Testis (tissue), 5 donors: ENCODE measurements at places on chromosomes 7 and 10. TPM values are rescaled to one million over a fixed set of nuclear protein-coding genes. Genes with fewer than 3 reads are reported as not detected.
A peak's percentile ranks its signal among the peaks of the same experiment; 100 is the strongest.

DIP2C gene
- 30.1 TPM for total RNA-seq

FLNC gene
- total RNA-seq = 14.4 TPM

MRLN gene
- not detected for total RNA-seq

AKR1C1 gene
- 23.2 TPM for total RNA-seq

PLXNA4 gene
- 5.5 TPM for total RNA-seq

- no peaks in the 10 kb centered on the region for H3K4me1 ChIP-seq
- no peak overlapping the region for H3K4me3 ChIP-seq
- DNase-seq = no peak
- no peak overlapping the region for H3K27ac ChIP-seq
- H3K27me3 ChIP-seq = no peaks in the 10 kb centered on the region
These were observed 113.1 kb downstream of the NT5C2 start for GRCh38 chr10:103079946-103080345.

- no peaks in the 10 kb centered on the region for H3K4me1 ChIP-seq
- no peak overlapping the region for H3K27ac ChIP-seq
- H3K36me3 ChIP-seq = no peaks in the 10 kb centered on the region
- H3K4me3 ChIP-seq = no peak overlapping the region
- H3K27me3 ChIP-seq = no peaks in the 10 kb centered on the region
These were observed 69.3 kb downstream of the ADRA2A start for GRCh38 chr10:111146025-111146640.

DNA sequence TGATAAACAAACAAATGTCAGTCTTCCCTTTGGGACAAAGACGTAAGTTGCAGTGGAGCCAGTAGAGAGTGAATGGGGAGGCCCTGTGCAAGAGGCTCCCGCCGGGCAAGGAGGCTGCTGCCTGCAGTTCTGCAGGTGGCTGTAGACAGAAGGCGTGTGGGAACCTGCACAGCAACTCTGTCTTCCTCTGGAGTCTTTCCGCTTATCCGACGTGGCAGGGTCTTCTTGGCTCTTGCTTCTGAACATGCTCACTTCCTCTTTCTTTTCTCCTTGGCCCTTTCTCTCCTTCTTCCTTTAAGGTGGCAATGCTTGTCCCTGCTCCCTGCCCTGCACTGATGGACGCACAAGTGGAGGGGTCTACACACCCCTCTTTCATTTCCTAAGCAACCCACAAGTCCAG lies 122.5 kb downstream of the HIPK2 start:
- DNase-seq = no peak
- H3K4me3 ChIP-seq = no peak overlapping the region

GRCh38 chr7:24778543-24779282 lies 21.4 kb upstream of the GSDME start:
- H3K36me3 ChIP-seq = no peaks in the 10 kb centered on the region
- H3K4me3 ChIP-seq = no peak overlapping the region
- no peak overlapping the region for H3K27ac ChIP-seq
- H3K27me3 ChIP-seq = no peaks in the 10 kb centered on the region
- peak; percentile 24 for DNase-seq
- H3K4me1 ChIP-seq = no peaks in the 10 kb centered on the region

GRCh38 chr10:80480852-80481251 lies 26.7 kb downstream of the TSPAN14 start:
- no peaks in the 10 kb centered on the region for H3K36me3 ChIP-seq
- no peak overlapping the region for H3K27ac ChIP-seq
- no peak overlapping the region for H3K4me3 ChIP-seq
- no peak for DNase-seq

- H3K27ac ChIP-seq = peak overlapping the region; percentile 17
- peaks cover 4% of the 10 kb centered on the region for H3K4me1 ChIP-seq
- peak; percentile 40 for DNase-seq
- H3K27me3 ChIP-seq = no peaks in the 10 kb centered on the region
- H3K4me3 ChIP-seq = no peak overlapping the region
These were observed 26.2 kb downstream of the FAM171A1 start for GRCh38 chr10:15344876-15345285.

- DNase-seq = no peak
- H3K27ac ChIP-seq = no peak overlapping the region
- no peaks in the 10 kb centered on the region for H3K4me1 ChIP-seq
- no peaks in the 10 kb centered on the region for H3K27me3 ChIP-seq
- H3K36me3 ChIP-seq = no peaks in the 10 kb centered on the region
These were observed 280.1 kb downstream of the FRMD4A start for GRCh38 chr10:14050598-14050997.

DNA sequence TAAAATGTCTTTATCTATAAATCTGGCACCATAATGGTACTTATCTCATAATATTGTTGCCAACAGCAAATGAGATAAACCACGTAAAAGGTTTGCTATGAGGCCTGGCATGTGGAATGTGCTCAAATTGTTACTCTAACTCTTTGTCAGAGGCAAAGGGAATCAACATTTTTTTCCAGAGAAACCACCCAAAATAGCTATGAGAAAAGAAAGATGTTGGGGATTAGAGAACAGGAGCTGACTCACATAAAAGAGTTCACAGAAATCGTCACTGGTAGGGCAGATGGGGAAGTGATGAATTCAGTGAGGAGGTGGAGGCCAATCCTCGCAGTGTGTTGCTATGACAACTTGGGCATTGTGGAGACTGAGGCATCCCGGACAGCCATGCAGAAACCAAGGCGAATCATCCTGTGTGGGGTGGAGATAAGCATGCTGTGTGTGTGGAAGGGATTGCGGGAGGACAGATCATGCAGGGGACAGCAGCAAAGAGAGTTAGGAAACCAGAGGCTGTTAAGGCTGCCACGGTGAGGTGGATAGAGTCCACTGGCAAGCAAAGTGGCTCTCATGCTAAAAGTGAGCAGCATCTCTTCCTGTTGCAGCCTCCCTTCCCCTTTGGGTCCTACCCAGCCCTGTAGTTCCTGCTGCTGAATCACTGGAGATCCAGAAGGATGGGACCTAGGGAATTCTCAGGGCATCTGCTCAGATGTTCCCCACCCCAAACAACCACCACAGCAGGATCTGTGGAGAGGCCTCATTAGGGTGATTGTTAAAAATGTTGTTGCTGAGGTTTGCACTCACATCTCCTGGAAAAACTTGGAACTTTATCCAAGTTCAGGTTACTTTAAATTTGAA lies 103.9 kb downstream of the CUBN start:
- H3K4me1 ChIP-seq = peaks cover 19% of the 10 kb centered on the region
- H3K36me3 ChIP-seq = no peaks in the 10 kb centered on the region
- no peak overlapping the region for H3K4me3 ChIP-seq
- H3K27ac ChIP-seq = no peak overlapping the region
- H3K27me3 ChIP-seq = no peaks in the 10 kb centered on the region
- peak; percentile 36 for DNase-seq

DNA sequence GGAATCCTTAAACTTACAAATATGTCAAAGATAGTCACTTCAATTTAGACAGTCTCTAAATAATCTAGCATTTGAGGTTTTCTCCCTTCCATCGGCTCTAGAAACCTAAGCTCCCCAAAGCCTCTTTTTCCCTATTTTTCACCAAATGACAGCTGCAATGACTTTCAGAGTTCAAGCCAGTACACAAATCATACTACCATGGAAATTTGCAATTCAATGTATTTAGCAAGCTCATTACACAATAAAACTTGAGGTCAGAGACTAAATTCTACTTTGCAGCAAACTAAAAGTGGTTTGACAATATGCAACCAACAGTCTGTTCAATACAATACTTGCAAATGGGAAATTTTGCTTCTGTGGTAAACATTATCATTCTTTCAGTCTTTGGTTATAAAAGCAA lies 80.3 kb downstream of the SKIDA1 start:
- no peaks in the 10 kb centered on the region for H3K4me1 ChIP-seq
- H3K4me3 ChIP-seq = no peak overlapping the region
- H3K27ac ChIP-seq = no peak overlapping the region
- DNase-seq = no peak
- no peaks in the 10 kb centered on the region for H3K27me3 ChIP-seq
- H3K36me3 ChIP-seq = no peaks in the 10 kb centered on the region

GRCh38 chr10:95508730-95509129 lies 52.4 kb downstream of the SORBS1 start:
- H3K27ac ChIP-seq = peak overlapping the region; percentile 75
- H3K36me3 ChIP-seq = no peaks in the 10 kb centered on the region
- H3K27me3 ChIP-seq = no peaks in the 10 kb centered on the region
- peak; percentile 18 for DNase-seq
- peaks cover 38% of the 10 kb centered on the region for H3K4me1 ChIP-seq

DNA sequence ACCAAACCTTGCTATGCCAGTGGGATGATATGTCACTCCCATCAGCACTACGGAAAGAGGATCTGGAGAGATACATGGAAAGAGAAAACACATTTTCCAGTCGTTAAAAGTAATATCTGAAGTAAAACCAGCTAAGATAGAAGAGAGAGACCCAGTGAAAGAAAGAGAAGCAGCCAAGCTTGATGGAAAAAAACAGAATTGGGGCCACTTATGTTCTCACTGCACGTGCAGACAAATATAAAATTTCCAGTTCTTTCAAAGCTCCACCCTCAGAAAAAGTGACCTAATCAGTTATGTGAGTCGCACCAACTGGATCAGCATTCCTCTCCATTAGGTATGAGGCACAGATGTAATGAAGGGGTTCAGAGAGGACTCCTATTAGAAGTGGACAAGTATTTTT lies 266.1 kb downstream of the MTERF1 start:
- no peaks in the 10 kb centered on the region for H3K36me3 ChIP-seq
- DNase-seq = no peak
- H3K27me3 ChIP-seq = no peaks in the 10 kb centered on the region

- no peak overlapping the region for H3K27ac ChIP-seq
- no peaks in the 10 kb centered on the region for H3K27me3 ChIP-seq
- H3K36me3 ChIP-seq = no peaks in the 10 kb centered on the region
- no peaks in the 10 kb centered on the region for H3K4me1 ChIP-seq
These were observed 24.0 kb downstream of the NPC1L1 start for GRCh38 chr7:44517175-44517574.

DNA sequence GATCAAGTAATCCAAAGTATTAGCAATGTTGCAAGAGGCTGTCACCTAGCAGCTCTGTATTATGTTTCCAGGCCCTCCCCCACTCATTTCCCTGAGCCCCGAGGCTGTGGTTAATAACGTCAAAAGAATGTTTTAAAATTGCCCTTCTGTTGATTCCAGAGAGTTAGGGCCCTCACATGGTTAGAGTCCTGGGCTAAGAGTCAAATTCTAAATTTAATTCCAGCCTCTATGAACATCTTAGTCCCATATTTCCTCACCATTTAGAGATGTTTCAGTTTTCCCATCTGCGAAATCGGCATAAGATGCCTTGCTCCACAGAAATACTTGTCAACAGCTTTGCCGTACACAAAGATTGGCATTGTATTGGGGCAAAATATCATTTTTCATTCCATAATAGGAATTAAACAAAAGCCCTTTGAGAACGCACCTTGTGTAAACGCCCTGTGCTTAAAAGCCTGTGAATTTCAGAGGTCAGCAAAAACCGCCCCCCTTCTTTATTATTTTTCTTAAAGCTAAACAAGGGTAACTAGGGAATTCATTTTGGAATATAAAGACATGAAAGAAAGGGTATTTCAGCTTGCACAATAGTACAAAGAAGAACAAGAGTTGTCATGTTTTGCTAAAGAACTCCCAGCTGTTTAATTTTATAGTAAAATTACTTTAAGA lies 135.8 kb downstream of the ARID5B start:
- H3K27me3 ChIP-seq = no peaks in the 10 kb centered on the region
- DNase-seq = no peak
- H3K27ac ChIP-seq = no peak overlapping the region
- H3K36me3 ChIP-seq = no peaks in the 10 kb centered on the region
- peaks cover 8% of the 10 kb centered on the region for H3K4me1 ChIP-seq
- H3K4me3 ChIP-seq = no peak overlapping the region

DNA sequence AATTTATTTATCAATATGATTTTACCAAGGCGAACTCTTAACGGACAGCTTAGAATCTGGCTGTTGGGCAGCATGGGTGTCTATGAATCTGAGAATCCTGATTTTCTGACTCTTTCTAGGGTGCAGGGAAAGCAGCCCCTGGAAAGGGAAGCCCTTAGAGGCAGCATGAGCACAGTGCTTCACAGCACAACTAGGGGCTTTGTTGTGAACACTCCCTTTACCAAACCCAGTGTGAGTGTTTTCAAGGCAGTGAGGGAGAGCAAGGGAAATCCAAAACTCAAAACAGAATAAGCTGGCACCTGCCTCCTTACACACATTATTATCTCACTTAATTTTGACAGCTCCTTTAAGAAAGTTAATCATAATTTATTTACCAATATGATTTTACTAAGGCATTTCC lies 116.3 kb upstream of the CSTF2T start:
- H3K36me3 ChIP-seq = no peaks in the 10 kb centered on the region
- DNase-seq = no peak
- no peaks in the 10 kb centered on the region for H3K4me1 ChIP-seq
- no peaks in the 10 kb centered on the region for H3K27me3 ChIP-seq
- H3K4me3 ChIP-seq = no peak overlapping the region

DNA sequence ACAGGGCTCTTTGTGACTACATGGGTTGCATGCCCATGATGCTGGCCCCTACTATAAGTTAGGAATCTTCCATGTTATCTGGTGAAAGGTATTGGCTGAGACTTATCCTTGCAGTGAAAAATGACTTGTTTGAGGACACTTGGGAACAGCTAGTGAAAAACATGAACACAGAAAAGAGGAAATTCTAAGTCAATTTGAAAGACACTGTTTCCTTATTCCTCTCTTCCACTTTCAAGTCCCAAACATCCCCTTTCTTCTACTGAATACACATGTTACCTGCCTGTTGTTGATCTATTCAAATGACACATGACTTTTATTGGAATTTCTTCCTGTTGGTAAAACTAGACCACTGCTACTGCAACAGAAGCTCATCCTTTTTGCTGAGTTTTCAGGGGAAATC lies 29.5 kb upstream of the PRKCQ start:
- H3K4me1 ChIP-seq = no peaks in the 10 kb centered on the region
- H3K4me3 ChIP-seq = no peak overlapping the region
- no peak for DNase-seq
- H3K27me3 ChIP-seq = no peaks in the 10 kb centered on the region

GRCh38 chr10:14409247-14409646 lies 78.5 kb upstream of the FRMD4A start:
- H3K36me3 ChIP-seq = no peaks in the 10 kb centered on the region
- H3K4me1 ChIP-seq = no peaks in the 10 kb centered on the region
- H3K4me3 ChIP-seq = no peak overlapping the region

GRCh38 chr7:151756076-151756731 lies 120.7 kb downstream of the PRKAG2 start:
- H3K4me3 ChIP-seq = no peak overlapping the region
- H3K4me1 ChIP-seq = peaks cover 13% of the 10 kb centered on the region
- no peaks in the 10 kb centered on the region for H3K36me3 ChIP-seq

GRCh38 chr10:129645487-129645886 lies 178.4 kb downstream of the MGMT start:
- H3K27ac ChIP-seq = no peak overlapping the region
- H3K36me3 ChIP-seq = no peaks in the 10 kb centered on the region
- H3K27me3 ChIP-seq = no peaks in the 10 kb centered on the region
- H3K4me1 ChIP-seq = no peaks in the 10 kb centered on the region
- no peak overlapping the region for H3K4me3 ChIP-seq

- no peak for DNase-seq
- no peak overlapping the region for H3K27ac ChIP-seq
- no peaks in the 10 kb centered on the region for H3K36me3 ChIP-seq
- no peaks in the 10 kb centered on the region for H3K27me3 ChIP-seq
- no peak overlapping the region for H3K4me3 ChIP-seq
- H3K4me1 ChIP-seq = no peaks in the 10 kb centered on the region
These were observed 26.1 kb upstream of the BHLHA15 start for GRCh38 chr7:98185101-98185500.
